IPS DF 6.9 (cell line): ENCODE measurements at places on chromosomes 7 and 10.

DNA sequence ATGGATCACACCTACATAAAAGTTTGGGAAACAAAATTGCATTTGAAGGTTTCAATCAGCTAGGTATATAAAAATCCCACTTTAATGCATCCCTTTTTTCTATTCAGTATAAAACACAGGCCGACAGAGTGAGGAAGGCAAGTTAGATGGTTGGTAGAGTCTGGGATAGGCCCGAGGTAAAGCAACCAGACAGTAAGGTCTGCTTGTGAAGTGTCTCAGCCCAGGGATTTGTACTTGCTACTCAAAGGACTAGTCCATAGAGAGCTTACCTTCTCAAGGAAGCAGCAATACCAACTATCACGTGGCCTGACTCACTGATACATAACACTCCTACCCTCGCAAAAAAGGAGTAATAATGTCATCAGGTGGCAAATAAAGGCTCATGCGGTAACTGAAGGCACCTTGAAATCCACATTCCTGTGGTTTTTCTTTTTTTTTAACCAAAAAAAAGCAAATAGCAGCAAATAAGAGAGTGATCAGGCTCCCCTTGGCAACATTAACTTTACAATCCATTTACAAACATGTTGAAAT, 56.2 kb upstream of the ATP6V0A4 start:
- DNase-seq: no peak

DNA sequence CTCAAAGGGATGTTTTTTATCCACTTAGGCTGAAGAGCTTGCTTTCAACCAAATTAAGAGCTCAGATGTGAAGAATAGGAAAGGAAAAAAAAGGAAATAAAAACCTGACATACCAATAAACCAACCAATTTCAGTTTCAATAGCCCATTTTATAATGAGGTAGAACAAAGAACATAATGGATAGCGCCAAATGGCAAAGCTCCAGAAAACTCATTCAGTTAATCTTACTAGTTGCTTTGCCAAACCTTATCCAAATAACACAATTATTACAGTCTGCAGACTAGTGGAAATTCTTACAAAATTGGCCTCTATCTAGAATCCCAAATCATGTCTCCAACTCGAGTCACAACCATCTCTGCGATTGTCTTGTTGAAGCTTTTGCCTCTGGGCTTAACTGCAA, 337.0 kb downstream of the CRPPA start:
- DNase-seq: no peak

DNA sequence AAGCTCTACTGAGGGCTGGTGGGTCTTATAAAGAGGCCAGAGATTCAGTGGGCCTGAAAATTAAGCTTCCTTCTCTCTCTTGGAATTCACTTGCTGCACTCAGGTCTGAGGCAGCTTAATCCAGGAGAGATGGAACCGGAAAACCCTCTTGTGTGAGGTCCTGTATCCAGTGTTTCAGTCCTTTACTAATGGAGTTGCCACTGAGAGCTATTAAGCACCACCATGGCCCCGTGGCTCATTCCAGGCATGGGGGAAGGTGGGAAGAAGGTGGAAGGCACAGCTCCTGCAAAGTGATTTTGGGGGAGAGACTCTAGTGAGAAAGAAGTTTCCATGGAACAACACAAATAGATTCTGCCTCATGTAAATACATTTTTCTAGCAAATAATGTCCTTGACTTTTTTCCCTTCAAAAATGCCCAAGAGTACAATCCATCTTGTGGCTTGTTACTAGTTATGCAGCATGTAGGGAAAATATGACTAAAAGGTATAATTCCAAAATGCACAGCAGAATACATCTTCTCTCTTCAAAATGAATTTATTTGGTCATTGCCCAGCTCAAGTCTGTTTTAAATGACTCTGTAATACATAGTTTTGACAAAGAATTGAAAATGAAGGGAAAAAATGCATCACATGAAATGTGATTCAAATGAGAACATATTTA, 46.7 kb upstream of the FOXI2 start:
- DNase-seq: no peak

GRCh38 chr10:63320683-63321082, 145.1 kb downstream of the JMJD1C start:
- DNase-seq: no peak

GRCh38 chr7:158784270-158784669, 45.0 kb downstream of the ESYT2 start:
- no peak for DNase-seq
